ENCODE measurements at places on chromosomes 1 and 21.

DNA sequence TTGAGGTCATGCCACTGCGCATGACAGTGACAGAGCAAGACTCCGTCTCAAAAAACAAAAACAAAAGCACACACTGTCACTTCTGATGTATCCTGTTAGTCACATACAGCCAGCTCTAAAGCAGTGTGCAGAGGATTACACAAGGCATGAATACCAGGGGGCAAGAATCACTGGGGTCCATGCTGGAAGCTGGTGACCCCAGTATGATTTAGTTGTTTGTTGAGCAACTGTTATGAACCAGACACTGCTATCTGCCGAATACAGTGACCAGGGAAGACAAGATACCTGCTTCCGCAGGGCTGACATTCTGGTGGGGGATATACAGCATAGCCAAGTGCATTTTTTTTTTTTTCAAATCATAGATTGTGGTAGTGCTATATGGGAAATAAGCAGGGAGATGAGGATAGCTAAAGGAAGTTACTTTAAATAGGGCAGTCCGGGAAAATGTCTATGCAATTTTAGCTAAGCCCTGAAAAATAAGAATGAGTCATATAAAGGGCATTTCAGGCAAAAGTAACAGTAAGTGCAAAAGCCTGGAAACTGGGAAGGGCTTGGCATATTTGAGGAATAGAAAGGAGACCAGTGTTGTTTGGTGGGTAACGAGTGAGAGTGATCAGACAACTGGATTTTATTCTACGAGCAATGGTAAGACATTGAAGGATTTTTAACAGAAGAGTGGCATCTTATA lies 69.7 kb downstream of the ADSS2 start:
- DNase-seq = peak; percentile 81

DNA sequence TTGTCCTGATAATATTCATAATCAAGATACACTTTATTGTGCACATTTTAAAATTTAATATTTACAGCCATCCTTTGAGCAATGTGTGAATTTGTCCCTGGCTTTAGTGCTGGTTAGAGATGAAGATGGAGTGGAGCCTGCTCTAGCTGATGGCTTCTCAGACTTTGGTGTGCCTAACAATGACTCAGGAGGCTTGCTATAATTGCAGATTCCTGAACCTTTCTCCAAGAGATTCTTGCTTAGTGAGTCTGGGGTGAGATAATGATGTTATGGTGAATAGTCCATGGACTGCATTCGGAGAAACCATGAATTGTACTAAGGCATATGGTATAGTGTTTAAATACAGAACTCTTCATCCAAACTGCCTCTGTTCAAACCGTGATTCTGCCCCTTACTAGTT lies 307.1 kb downstream of the PAPPA2 start:
- peak; percentile 48 for DNase-seq

DNA sequence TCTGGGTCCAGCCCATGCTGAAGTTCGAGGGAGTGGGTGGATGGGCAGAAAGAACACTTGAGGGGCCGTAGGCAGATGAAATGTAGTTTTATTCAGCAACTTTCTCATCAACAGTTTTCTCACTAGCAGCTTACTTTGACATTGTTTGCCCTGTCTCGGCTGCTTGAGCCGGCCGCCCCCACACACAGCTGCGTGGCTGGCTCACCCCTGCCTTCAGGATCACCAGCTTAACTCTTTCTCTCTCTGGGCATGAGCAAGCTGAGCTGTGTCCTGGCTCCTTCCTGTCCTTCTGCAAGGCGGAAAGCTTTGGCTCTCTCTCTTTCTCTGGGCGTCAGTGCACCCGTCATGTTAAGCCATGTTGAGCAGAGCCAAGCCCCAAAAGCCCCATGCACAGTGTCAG lies 104.4 kb upstream of the GNG12 start:
- DNase-seq = no peak

- DNase-seq = no peak
Observed at GRCh38 chr1:193359631-193360030, 173.2 kb upstream of the B3GALT2 start.

- DNase-seq = peak; percentile 46
Observed at GRCh38 chr1:100799954-100800612, 80.5 kb downstream of the VCAM1 start.

GRCh38 chr1:160171354-160171753 lies 19.0 kb upstream of the CASQ1 start:
- DNase-seq = peak; percentile 42

DNA sequence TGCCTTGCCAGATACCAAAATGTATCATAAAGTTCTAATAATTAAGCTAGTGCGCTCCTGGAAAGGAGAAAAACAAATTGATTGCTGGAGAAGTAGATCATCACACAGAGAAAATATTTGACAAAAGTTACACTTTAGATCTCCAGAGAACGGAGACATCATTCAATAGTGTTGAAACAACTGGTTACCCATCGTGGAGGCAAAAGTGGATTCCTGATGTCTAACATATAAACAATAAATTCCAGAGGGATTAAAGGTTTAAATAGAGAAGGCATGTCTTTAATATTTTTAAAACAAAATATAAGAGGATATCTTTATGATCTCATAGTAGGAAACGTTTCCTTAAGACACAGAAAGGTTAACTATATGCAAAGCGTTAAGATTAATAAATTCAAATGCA lies 41.0 kb downstream of the NRIP1 start:
- DNase-seq = peak; percentile 78

DNA sequence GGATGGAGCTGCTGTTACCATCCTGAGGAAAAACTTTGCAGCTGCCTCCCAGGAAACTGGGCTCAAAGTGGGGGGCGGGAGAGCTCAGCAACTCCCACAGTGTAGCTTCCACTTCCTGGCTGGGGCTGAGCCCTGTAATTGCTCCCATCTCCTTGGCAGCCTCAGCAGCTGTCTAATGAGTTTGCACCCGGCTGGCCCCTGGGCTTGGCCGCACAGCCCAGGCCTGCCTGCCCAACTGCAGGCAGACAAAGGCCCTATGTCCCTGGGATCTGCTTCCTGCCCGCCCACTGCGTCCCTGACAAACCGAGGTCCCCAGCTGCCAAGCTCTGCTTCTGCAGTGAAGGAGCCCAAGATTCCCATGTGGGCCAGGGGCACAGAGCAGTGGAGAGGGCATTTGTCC lies 30.1 kb downstream of the EDN2 start:
- peak; percentile 15 for DNase-seq

GRCh38 chr1:237748171-237748960 lies 142.4 kb downstream of the ZP4 start:
- no peak for DNase-seq

DNA sequence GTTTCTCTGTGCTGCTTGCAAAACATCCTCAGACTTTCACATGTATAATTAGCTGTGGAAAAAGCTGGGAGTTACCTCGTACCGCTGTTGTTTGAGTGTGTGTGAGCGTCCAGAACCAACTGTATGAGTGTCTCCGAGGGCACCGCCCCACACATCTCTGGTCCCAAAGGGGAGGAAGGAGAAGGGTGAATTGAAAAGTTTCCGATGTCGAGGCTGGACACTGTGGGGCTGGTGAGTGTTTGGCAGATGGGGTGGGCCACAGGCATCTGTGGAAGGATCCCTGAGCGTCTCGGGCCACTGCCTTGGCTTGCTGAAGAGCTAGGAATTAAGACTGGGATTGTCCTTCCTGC lies 1.2 kb downstream of the ATP2B4 start:
- no peak for DNase-seq

DNA sequence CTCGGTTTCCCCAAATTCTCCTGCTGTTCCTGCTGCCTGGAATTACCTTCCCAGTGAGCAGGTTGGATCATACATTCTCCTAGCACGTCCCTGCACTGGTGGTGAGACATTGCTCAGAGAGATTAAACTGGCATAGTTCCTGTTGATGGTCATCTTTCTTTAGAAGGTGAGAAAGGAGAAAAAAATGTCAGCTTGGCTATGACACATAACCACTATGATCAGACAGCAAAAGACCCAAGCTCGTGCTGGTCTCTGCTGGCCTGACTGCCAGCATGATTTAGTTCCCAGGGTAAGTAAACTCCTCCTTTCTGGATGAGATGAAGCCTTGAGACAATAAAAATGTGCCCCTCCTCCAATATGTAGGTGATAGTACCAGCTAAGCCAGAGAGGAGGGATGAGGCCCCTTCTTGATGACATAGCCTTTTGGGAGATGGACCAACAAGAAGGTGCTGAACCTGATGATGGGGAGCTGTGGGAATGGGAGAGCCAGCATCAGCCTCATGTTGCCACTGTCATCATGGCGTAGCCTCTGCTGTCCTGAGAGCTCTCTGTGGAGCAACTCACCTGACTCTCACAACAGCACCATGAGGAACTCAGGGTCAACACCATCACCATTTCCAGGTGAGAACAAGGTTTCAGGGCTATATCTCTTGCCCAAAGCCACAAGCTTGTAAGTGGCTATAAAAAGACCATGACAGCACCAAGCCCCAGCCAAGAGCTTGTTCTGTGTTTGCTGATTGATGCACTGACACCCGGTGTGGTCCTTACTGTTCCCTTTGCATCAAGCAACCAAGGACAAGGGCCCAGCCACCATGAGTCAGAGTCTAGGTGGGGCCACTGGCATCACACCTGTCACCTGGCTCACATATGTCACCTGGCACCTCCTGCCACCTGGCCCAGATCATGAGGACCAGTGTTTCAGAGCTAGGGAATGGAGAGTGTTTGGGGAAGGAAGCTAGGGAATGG lies 200.0 kb downstream of the MATN1 start:
- peak; percentile 96 for DNase-seq

DNA sequence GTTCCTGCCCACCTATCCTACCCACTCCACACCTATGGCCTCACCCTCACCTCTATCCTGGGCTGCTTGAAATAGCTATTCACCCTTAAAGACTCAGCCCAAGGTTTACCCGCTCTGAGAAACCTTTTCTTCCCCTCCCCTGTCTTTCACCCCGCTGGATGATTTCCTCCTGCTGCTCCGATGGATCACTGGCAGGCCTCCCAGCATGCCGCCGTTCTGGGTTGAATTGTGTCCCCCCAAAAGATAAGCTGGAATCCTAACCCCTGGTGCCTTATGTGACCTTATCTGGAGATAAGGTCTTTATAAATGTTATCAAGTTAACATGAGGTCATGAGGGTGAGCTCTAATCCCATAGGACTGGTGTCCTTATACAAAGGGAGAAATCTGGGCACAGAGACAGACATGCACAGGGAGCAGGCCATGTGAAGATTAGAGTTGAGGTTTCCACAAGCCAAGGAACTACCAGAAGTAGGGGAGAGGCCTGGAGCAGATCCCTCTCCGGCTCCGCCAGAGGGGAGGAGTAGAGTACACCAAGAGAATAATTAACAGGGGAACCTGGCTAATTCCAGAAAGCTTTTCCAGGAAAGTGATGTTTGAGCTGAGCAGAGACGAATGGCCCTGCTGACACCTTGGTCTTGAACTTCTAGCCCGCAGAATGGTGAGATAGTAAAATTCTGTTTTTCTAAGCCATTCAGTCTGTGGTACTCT lies 110.0 kb upstream of the SERBP1 start:
- no peak for DNase-seq

DNA sequence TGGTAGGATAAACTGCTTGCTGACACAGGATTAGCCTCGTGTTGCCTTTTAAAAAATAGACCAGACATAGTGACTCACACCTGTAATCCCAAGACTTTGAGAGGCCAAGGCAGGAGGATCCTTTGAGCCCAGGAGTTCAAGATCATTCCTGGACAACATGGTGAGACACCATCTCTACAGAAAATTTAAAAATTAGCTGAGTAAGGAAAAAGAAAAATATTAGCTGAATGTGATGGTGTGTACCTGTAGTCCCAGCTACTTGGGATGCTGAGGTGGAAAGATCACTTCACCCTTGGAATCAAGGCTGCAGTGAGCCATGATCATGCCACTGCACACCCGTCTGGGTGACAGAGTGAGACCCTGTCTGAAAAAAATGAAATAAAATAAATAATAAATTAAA lies 82.0 kb downstream of the ETS2 start:
- DNase-seq = no peak

DNA sequence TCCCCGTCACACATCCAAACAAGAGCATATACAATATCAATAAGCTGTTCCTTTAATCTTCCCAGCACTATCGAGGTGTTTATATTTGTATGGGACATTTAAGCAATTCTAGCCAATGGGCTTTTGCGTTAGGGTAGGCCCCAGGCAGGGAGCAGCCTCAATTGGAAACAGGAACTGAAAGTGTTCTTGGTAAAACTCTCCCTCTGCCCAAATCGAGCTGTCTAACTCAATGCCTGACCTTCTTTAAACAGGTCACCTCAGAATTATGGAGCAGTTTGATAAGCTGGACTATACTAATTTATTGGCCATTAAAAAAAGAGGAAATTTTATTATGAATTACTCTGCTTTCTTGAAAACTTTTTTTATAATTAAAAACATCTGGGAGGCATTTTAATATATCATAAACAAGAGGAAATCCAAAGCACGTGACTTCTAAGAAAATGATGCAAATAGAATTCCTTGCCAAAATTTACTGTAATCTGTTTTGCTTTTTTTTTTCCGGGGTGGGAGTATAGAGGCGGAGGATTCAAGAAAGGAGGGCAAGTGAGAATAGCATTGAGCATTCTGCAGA lies 498.1 kb downstream of the LMO4 start:
- peak; percentile 88 for DNase-seq

- peak; percentile 11 for DNase-seq
Observed at GRCh38 chr1:43557744-43558245, 27.1 kb downstream of the PTPRF start.

DNA sequence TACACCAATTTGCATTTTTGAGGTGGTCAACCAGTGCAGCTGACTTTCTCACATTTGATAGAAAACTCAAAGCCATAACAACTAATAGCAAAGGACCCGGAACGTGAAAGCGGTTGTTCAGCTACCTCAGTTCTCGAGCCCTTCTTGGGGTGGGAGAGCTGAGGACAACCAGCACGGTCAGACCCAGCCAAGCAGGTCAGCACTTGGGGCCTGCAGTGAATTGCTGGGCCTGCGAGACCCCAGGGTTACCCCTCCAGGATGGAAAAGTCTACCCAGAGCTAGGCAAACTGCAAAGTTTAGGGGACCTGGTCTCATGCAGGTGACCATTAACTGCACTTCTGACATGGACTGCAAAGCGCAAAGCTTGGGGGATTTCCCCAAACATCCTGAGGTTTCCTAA lies 23.8 kb upstream of the AJAP1 start:
- DNase-seq = no peak

GRCh38 chr1:155064111-155064831 lies 731 bp downstream of the EFNA4 start:
- DNase-seq = peak; percentile 27

DNA sequence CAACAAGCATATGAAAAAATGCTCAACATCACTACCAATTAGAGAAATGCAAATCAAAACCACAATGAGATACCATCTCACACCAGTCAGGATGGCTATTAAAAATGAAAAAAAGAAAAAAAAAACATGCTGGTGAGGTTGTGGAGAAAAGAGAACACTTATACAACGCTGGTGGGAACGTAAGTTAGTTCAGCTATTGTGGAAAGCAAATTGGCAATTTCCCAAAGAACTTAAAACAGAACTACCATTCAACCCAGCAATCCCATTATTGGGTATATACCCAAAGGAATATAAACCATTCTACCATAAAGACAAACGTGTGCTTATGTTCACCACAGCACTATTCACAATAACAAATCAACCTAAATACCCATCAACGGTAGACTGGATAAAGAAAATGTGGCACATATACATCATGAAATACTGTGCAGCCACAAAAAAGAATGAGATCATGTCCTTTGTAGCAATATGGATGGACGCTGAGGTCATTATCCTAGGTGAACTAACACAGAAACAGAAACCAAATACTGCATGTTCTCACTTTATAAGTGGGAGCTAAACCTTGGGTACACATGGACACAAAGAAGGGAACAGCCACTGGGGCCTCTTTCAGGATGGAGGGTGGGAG lies 49.5 kb downstream of the LYST start:
- DNase-seq = no peak

- DNase-seq = no peak
Observed at GRCh38 chr1:42170779-42171621, 6.5 kb upstream of the GUCA2A start.

- DNase-seq = no peak
Observed at GRCh38 chr21:17794518-17795145, 24.5 kb downstream of the C21orf91 start.
